ENCODE measurements at places on chromosomes 5 and 9. TPM values are rescaled to one million over a fixed set of nuclear protein-coding genes. Genes with fewer than 3 reads are reported as not detected.

STING1 gene
- 59.9 TPM for polyA plus RNA-seq

SLC23A1 gene
- 0.06 TPM for polyA plus RNA-seq

GHR gene
- 2.2 TPM for polyA plus RNA-seq

PFN3 gene
- not detected for polyA plus RNA-seq

PCDHGA4 gene
- 0.20 TPM for polyA plus RNA-seq

TEX48 gene
- not detected for polyA plus RNA-seq

INSYN2B gene
- 1.7 TPM for polyA plus RNA-seq

SHC3 gene
- polyA plus RNA-seq: 0.07 TPM

DNA sequence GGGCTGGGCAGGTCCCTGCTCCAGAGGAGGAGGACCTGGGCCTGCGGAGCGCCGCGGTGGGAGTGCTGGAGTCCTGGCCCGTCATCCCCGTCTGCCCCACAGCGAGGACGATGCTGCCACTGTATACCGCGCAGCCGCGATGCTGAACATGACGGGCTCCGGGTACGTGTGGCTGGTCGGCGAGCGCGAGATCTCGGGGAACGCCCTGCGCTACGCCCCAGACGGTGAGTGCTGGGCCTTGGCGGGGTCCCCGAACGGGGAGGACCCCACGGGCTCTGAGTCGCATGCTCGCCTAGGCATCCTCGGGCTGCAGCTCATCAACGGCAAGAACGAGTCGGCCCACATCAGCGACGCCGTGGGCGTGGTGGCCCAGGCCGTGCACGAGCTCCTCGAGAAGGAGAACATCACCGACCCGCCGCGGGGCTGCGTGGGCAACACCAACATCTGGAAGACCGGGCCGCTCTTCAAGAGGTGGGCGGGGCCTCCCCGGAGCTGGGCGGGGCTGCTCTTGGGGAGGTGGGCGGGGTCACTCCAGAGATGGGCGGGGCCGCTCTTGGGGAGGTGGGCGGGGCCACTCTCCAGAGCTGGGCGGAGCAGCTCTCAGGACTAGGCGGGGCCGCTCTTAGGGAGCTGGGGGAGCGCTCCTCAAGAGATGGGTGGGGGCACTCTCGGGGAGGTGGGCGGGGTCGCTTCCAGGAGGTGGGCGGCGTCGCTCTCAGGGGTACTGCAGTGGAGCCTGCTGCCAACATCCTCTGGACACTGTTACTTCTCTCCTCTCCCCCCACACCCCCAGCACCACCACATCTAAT, 13.1 kb downstream of the LRRC26 start:
- peak; percentile 22 for DNase-seq

DNA sequence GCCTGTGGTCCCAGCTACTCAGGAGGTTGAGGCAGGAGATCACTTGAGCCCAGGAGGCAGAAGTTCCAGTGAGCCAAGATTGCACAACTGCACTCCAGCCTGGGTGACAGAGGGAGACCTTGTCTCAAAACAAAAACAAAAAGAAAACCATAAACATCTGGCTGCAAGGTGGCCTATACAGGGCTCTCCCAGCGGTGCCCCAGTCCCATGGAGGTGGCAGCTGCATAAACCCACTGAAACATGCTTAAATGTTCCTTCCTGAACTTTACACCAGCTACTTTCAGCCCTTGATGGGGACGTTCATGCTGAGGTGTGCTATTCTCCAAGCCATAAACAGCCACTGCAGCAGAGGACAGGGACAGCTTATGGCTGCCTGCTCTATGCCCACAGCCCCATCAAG, 35.6 kb downstream of the DROSHA start:
- DNase-seq: no peak

- DNase-seq: no peak
Observed at GRCh38 chr5:148474025-148474511, 90.3 kb downstream of the FBXO38 start.

DNA sequence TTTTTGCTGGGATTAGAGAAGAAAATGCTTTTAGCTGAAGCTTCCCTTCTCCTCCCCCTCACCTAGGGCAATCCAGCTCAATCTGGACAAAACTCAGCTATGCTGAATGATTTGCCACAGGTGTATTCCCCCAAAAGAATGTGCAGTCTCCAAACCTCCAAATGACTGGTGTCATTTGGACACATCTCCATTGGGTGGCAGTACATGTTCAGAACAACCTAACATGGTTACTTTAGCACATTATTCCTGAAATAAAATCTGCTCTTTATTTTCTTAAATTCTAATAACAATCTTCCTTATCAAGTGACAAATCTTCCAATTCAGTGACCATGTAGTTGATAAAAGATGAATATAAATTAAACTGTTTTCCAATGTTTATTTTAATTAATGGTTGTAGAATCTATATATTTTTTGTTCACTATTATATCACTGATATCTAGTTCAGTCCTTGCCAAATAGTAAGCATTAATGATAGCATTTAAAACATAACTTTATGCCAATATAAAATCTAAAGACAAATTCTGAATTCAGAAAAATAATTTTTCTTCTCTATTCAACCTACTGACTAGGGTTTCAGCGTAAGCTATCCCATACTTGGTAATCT, 61.3 kb upstream of the MOCS2 start:
- DNase-seq: peak; percentile 62

GRCh38 chr9:34961574-34962490, 3.7 kb downstream of the PHF24 start:
- DNase-seq: peak; percentile 84

GRCh38 chr5:96209829-96210228, 223.2 kb downstream of the PCSK1 start:
- no peak for DNase-seq

DNA sequence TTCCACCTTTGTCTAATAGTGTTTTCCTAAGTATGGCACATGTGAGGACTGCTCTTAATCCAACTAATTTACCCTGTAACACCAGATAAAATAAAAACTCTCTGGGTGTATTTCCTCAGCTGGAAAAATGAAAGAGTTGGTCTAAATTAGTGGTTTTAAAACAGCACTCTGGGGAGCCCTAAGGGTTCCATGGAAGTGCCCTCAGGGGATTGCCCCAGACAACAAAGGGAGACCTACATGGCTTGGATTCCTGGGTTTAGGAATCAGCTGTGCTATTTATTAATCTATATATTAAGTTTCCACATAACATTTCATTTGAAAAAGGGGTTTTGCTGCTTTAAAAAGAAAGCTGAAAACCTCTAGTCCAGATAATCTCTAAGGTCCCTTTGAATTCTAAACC, 20.2 kb downstream of the ADAMTS6 start:
- DNase-seq: no peak

- no peak for DNase-seq
Observed at GRCh38 chr5:94885931-94886330, 267.5 kb downstream of the SLF1 start.

- DNase-seq: no peak
Observed at GRCh38 chr9:113368348-113368981, 8.3 kb downstream of the HDHD3 start.

- DNase-seq: peak; percentile 66
Observed at GRCh38 chr9:36450110-36450732, 50.2 kb upstream of the RNF38 start.

DNA sequence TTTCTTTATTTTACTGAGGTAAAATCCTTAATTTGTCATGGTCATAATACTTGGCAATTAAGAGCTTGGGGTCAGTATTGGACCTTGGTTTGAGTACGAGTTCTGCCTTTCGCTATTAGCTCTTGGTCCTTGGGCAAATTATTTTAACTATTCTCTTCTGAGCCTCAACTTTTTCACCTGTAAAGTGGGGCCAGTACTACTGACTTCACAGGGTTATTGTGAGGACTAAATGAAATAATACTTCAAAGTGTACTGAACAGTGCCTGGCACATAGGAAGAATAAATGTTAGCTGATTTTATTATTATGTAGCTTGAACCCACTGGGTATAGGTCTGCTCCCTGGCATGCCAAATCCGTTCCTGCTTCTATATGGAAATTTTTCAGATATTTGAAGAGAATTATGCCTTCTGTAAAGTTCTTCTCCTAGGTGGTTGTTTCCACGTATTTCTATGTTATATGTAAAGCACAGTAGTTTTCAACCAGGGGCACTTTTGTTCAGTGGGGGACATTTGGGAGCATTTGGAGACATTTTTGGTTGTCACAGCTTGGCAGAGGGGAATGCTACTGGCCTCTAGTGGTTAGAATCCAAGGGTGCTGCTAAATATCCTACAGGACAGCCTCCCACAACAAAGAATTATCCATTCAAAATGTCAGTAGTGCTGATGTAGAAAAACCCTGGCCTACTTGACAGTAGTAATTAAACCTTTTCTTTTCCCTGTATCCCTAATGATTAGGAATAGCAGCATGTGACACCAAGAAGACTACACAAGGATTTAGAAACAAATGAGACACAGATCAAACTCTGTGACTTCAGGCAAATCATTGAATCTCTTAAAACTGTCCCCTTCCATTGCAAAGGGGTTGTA, 4.5 kb downstream of the RCL1 start:
- DNase-seq: peak; percentile 55

DNA sequence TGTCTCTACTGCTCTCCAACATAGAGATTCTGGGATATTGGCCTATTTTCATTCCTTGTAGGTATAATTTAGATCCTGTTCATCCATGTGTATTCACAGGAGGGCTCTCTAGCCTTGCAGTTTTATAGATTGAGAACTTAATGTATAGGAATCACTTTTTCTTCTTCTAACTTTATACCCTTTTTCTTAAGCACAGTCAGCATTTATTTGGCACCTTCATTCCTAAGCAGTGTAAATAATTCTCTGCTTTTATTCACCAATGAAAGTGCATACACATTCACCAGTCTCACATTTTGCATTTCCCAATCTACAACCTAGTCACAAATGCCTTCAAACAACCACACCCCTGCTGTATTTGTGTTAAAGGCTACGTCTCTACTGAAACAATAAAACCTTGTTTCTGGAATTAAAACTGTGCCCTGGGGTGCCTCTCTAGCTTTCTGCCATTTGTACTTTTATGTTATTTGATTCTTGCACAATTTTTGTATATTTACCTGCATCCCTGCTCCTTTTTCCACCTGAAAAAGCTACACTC, 49.3 kb downstream of the NREP start:
- no peak for DNase-seq

GRCh38 chr9:127137640-127138360, 15.4 kb upstream of the ANGPTL2 start:
- no peak for DNase-seq

DNA sequence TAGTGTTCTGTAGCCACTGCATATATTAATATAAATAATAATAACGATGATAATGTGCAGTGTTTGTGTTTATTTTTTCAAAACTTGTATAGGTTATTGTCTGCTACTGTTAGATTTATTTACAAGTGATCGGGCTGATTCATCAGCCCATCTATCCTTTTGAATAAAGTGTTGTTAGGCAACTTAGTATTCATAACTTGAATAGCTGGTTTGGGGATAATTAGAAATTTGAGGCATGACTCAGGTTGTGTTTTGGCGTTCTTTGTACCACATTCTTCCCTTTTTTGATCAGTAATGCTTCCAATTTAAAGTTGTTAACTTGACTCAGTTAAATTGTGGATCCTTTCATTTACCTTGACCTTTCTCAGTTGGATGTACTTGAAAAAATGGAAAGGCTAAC, 69.7 kb downstream of the FOCAD start:
- DNase-seq: no peak

DNA sequence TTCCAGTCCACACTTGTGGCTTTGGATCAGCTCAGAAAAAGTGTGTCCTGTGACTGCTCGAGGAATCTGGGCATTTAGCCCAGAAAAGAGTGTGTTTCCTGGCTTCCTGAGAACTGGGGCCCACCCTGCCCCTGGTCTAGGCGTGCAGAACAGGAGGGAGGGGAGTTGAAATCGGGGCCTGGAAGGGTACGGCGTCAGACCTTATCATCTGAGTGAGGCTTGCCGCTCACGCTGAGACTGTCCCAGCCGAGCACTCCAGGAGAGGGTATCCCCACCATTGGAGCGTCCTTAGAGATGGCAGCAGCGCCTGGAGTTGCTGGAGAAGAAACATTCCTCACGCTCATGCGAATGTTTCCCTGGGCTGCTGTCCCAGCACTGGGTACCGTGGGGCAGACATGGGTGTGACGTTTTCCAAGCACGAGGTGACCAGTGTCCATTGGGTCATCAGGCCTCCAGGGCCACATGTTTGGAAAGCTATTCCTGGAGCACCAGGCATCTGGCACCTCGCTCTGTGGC, 22.5 kb downstream of the NEK6 start:
- no peak for DNase-seq

DNA sequence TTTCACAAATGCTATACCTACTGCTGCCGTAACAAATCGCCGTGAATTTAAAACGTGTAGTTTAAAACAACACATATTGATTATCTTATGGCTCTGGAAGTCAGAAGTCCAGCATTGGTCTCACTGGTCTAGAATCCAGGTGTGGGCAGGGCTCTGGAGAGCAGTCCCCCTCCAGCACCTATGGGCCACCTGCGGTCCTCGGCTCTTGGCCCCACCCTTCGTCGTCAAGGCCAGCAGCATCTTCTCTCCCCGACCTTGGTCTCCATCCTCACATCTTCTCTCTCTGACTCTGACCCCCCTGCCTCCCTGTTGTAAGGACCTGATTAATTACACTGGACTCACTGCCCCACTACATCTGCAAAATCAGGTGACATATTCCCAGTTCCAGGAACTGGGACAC, 106.4 kb upstream of the COL5A1 start:
- DNase-seq: no peak

- no peak for DNase-seq
Observed at GRCh38 chr5:113205807-113206206, 229.0 kb downstream of the TSSK1B start.

DNA sequence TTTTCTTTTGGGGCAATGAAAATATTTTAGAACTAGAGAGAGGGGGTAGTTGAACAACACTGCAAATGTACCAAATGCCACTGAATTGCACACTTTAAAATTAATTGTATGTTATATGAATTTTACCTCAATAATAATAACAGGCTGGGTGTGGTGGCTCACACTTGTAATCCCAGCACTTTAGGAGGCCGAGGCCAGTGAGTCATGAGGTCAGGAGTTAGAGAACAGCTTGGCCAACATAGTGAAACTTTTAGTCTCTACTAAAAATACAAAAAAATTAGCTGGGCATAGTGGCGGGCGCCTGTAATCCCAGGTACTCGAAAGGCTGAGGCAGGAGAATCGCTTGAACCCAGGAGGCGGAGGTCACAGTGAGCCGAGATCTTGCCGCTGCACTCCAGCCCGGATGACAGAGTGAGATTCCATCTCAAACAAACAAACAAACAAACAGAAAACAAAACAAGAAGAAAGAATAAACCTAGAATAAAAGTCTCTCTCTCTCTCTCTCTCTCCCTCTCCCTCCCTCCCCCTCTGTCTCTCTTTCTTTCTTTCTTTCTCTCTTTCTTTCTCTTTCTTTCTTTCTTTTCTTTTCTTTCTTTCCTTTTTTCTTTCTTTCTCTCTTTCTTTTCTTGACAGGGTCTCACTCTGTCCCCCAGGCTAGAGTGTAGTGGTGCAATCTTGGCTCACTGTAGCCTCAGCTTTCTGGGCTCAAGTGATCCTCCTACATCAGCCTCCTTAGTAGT, 91.1 kb downstream of the BASP1 start:
- DNase-seq: no peak

DNA sequence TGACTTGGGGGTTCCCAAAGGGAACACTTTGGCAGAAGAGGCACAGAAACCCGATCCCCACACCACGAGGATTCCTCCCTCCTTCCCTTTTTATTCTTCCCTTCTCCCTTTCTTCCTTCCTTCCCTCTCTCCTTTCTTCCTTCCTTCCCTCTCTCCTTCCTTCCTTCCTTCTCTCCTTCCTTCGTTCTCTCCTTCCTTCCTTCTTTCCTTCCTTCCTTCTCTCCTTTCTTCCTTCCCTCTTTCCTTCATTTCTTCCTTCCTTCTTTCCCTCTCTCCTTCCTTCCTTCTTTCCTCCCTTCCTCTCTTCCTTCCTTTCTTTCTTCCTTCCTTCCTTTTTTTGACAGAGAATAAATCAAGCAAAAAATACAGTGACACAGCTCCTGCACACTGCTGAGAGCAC, 168.0 kb upstream of the NFIL3 start:
- DNase-seq: no peak
